RWPE1 (cell line): ENCODE measurements at places on chromosomes 7 and 10.

DNA sequence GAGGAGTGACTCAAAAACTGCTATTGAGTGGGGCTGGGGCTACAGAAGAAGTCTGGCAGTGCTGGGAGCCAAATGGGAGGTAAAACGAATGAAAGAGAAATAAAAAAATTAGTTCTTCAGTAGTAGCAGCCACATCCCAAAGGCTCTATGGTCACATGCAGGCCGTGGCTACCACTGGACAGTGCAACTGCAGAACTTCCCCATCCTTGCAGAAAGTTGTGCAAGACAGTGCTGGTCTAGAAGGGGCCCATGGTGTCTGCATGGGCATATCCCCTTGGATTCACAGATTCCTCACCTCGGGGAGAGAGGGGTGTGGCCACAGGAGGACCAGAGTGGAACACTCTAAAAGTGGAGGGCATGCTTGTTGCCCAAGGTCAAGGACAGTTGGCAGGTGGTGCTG is 47.6 kb downstream of the RPS24 start:
- DNase-seq = no peak

GRCh38 chr7:73644688-73645286 is 20.5 kb upstream of the MLXIPL start:
- no peak for DNase-seq

GRCh38 chr10:126521399-126521798 is 133.1 kb upstream of the ADAM12 start:
- peak; percentile 23 for DNase-seq

DNA sequence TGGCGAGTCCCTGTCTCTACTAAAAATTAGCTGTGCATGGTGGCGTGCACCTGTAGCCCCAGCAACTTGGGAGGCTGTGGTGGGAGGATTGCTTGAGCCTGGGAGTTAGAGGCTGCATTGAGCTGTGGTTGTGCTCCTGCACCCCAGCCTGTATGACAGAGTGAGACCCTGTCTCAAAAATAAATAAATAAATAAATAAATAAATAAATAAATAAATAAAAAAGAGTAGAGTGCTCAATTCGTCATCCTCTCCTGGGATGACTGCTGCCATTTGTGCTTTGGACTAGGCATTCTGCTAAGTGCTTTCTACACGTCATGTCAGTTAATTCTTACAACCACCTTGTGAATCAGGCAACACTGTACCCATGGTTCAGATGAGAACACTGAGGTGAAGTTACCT is 130.6 kb downstream of the DOCK1 start:
- DNase-seq = no peak

GRCh38 chr10:4670737-4671136 is 155.3 kb upstream of the AKR1E2 start:
- peak; percentile 41 for DNase-seq

GRCh38 chr10:8245814-8246142 is 191.3 kb downstream of the GATA3 start:
- no peak for DNase-seq

DNA sequence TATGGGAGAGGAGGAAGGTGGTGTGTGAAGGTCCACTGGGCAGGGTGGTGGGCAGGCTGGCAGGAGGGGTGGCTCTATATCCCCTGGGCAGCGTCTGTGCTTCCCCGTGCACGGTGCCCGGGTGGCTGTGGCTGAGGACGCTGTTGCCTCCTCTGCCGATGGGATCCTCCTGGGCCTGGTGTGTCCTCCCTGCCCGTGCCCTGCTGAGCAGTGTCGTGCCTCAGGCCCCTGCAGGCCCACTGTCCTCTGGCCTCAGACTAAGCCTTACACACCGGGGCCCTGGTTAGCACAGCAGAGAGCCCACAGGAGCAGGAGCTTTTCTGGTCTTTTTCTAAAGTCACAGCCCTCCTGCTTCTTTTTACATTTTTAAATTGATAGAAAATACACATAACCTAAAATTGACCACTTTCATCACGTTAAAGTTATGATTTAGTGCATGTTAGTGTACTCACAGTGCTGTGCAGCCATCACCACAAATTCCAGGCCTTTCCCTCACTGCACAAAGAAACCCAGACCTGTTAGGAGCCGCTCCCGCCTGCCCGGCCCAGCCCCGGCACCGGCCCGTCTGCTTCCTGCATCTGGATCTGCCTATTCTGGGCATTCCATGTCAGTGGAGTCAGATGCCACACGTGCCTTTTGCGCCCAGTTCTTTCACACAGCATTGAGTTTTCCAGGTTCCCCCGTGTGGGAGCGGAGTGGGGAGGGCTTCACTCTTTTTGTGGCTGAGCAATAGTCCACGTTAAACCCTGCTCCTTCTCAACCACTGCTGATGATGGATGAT is 19.4 kb downstream of the PFKFB3 start:
- DNase-seq = peak; percentile 28

DNA sequence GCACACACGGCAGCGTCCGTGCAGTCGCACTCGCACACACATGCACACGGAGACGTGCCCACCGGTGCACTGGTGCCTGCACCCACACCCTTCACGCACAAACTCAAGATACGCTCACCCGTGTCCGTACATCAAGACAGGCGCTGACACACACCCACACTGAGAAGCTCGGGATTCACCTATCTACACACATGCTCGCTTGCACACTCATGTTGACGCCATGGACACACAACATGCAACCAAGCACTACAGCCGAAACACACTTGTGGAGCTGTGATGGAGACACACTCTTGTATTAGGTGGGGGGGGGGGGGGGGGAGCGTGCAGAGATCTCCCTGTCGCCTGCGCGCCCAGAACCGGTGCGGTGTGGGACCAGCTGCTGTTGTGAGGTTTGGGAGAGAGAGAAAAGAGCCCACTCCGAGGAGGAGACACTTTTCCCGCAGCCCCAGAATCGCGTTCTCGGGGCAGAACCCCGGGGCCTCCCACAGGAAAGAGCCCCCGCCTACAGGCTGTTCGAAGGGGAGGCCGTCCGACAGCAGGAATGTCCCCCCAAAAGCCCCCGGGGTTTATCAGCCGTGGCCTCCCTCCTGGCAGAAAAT is 605 bp upstream of the NFKB2 start:
- DNase-seq = peak; percentile 59

GRCh38 chr7:38660427-38661099 is 29.4 kb upstream of the AMPH start:
- no peak for DNase-seq

DNA sequence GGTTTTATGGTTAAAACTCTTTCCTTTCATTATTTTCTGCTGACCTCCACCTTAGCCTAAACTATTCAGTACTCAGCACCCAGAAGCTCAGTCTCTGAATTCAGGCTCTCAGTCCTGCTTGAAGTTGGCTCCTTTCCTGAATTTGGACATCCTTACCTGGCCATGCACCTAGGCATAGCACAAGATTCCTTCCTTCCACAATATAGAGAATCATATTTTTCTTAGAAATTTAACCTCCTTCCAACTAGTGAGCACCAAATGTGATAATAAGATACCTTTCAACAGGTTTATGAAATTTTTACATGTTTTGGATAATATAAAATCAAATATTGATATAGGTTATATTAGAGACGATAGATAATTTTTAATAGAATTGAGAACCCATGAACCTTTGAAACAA is 905.6 kb upstream of the GHITM start:
- no peak for DNase-seq

DNA sequence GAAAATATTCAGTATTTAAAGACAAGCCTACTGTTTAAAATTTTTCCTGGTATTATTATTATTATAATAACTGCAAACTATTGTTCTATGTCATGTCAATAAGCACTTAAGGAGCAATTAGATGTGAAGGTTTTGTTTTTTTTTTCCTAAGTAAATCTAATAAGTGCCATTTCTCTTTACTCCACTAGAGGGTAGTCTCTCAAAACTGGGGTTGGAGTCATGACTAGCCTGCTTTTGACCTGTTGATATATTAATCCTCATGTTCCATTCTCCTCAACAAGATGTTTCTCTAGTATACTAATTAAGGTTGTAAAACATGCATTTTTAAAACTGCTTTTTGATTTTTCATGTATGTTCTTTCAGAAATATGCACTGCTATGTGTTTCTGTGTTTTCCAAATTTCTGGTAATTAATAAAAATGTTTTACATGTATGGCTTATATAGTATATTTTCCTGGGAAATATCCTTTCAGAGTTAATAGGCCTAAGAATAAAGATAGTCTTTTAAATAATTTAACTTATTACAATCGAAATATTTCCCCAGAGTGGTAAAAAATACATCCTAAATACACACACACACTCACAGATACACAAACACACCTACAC is 1.0 kb upstream of the LRRN3 start:
- DNase-seq = peak; percentile 41
